ENCODE measurements at places on chromosomes 3 and 15.

GRCh38 chr15:36769098-36769497 is 189.7 kb downstream of the CDIN1 start:
- DNase-seq = no peak

DNA sequence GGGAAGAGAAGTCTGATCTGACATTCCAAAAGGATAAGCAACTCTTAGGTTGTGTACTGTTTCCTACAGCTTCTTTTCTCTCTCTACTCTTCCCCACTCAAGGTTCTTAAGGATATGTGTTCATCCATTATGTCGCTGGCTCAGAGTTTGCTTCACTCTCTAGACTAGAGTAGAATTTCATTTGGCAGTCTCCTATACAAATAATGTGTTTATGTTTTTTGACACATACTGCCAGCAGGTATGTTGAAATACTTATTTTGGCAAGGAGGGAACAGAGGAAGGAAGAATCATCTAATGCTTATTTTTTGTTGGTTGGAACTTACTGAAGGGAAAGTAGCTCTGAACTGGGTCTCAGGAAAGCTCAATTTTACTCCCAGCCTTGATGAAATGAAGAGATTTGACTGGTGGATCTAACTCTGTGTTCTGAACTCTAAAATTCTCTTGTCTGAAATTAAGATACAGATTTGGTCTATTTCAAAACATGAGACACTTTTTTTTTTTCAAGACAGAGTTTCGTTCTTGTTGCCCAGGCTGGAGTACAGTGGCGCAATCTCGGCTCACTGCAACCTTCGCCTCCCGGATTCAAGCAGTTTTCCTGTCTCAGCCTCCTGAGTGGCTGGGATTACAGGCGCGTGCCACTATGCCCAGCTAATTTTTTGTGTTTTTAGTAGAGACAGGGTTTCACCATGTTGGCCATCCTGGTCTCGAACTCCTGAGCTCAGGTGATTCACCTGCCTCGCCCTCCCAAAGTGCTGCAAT is 7.6 kb upstream of the EMC3 start:
- DNase-seq = no peak

DNA sequence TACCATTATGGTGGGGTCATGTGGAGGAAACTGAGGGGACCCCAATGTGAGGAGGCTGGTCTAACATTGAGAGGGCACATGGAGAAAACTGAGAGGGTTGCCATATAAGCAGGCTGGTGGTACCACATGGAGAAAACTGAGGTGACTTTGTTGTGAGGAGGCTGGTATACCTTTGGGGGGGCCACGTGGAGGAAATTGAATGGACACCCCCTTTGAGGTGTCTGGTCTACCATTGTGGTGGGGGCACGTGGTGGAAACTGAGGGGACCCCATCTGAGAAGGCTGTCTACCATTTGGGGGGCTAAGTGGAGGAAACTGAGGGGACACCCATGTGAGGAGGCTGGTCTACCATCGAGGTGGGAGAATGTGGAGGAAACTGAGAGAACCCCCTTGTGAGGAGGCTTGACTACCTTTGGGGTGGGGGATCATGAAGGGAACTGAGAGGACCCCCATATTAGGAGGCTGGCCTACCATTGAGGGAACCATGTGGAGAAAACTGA is 163.8 kb downstream of the FBLN2 start:
- DNase-seq = no peak

GRCh38 chr3:124802702-124803101 is 72.5 kb downstream of the UMPS start:
- no peak for DNase-seq

GRCh38 chr15:101641894-101642293 is 10.3 kb downstream of the TM2D3 start:
- peak; percentile 31 for DNase-seq

GRCh38 chr15:38090223-38090622 is 155.8 kb downstream of the TMCO5A start:
- DNase-seq = no peak

GRCh38 chr15:93452537-93453211 is 363.7 kb upstream of the RGMA start:
- DNase-seq = no peak

DNA sequence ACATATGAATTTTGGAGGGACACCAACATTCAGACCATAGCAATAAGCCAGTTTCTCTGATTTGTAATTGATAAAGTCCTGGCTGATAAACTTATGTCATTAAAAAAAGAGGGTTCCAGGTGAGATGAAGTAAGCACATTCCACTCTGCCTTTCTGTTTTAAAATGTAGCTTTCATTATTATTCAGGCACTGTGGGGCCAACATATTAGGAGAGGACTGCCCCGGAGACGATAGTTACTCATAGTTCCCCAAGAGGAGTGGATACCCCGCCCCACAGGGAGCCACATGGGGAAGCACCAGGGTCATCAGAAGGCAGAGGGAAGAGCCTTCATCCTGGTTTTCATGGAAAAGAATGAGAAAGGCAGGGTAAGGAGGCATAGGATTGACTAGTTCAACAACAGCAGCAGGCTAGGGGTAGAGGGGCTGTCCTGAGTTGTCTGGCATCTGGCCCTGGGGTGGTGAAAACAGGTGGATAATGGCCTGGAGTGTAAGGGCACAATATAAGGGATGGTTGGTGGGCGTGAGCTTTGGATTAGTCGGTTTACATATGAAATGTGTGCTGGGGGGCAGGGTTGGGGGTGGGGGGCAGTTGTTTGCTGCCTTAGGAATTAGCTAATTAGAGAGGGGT is 78.7 kb upstream of the PROK2 start:
- DNase-seq = no peak

DNA sequence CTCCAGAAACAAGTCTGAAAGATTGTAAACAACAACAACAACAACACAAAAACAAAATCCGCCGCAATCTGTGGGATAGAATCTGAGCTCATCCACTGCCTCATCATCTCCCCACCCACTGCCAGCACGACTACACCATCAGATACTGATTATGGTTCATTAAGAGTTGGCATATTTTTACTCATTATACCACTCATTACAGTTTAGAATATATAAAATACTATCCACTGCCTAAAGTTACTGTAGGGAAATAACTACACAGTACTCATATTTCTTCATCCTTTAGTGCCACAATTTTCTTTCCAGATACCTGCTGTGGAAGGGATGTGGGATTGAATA is 152.5 kb upstream of the PEX5L start:
- no peak for DNase-seq

- no peak for DNase-seq
Observed at GRCh38 chr3:129185783-129186182, 2.1 kb upstream of the CNBP start.

DNA sequence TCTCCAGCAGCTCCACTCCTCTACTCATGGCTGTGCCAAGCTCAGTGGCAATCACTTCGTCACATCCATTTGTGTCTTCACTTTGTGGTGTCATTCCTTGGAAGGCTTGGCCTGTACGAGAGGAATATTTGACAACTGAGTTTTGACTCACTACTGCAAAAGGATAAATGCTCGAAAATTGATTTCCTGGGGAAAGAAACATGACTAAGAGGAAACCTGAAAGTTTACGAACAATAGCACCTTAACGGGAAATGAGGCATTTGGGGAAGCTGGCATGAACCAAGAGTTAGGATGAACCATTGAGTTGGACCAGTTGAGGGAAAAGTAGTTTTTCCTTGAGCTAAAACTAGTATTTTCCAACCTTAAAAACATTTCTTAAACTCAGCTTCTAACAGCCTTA is 74.2 kb upstream of the ABHD17C start:
- DNase-seq = no peak

- peak; percentile 59 for DNase-seq
Observed at GRCh38 chr3:170689296-170689829, 103.5 kb upstream of the SLC7A14 start.

DNA sequence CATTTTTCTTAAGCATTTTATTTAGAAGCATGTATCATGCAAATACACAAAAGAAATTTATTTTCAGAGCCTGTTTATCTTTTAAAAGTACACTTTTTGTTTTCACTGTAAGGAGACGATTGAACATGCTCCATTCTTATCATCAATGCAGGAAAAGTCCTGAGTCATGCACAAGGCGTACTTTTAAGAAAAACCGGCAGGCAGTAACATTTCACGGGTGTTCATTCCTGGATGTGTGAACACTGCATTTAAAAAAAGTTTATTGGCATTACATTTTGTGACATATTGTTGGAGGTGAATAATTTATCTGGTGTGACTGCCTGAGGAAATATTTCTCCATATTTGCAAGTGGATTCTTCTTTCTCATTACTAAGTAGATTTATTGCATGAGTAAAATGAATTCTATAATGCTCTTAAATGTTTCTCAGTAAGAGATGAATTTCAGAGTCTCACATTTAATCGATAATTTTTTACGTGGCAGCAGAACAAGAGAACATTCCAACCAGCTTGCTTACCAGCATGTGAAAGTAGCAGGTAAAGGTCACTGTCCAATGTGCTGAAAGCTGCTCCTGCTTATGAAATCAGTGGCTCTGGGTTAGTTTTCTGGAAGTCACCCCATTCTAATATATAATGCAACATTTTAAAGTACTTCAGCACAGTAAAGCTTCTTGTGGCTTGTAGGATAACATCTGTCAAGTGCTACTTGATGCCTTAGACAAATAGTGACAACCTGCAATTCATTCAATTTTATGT is 87.0 kb downstream of the SV2B start:
- peak; percentile 60 for DNase-seq

DNA sequence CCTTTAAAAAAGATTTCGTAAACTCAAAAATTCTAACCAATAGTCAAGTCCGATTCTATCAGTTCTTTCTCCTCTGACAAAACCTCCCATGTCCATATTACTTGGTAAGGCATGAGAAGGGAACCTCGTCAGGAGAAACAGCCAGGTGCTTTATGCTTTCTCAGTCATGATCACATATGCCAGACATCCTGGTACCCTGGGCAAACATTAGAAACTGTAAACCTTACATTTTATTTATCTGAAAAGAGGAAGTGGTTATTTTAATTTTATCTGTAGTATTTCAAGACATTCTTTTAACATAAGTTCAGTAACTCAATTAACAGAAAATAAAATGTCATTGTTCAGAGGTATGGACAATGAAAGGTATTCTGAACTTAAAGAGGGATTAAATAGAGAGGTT is 474.8 kb upstream of the GBE1 start:
- no peak for DNase-seq

GRCh38 chr3:196666001-196666867 is 26.7 kb downstream of the NRROS start:
- DNase-seq = peak; percentile 91

DNA sequence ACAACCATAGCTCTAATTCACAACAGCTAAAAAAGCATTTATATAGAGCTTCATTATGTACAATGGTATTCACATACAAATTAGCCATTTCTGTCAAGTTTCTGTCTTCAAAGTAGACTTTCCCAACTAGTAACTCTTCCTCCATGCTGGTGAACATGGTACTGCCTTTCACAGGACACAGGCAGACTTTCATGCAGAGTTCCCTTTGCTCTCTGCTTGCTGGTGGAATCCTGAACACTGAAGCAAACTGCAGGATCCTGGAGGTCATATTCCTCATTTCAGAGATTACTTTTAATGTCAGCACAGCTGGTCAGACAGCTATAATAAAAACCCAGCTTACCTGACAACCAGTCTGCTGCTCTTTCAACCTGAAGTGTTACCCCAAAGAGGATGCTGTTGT is 53.6 kb downstream of the TASOR start:
- DNase-seq = no peak

- DNase-seq = no peak
Observed at GRCh38 chr3:136858381-136858780, 3.6 kb upstream of the NCK1 start.

DNA sequence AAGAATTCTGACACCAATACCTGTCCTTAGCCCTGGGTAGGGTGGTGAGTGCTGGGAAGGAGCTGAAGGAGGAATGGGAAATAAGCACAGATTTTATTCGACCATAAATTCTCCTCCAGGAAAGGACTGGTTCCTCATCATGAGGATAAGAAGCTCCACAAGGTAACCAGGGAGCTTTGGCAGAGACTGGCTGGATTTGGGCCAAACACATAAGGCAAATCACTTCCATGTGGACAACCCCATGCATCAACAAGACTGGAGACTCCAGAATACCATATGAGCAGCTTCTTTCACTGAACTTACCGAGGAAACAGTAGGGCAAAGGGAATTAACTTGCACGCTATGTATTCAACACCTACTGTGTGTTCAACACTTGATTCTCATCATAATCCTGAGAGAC is 312.5 kb downstream of the NTRK3 start:
- DNase-seq = no peak

DNA sequence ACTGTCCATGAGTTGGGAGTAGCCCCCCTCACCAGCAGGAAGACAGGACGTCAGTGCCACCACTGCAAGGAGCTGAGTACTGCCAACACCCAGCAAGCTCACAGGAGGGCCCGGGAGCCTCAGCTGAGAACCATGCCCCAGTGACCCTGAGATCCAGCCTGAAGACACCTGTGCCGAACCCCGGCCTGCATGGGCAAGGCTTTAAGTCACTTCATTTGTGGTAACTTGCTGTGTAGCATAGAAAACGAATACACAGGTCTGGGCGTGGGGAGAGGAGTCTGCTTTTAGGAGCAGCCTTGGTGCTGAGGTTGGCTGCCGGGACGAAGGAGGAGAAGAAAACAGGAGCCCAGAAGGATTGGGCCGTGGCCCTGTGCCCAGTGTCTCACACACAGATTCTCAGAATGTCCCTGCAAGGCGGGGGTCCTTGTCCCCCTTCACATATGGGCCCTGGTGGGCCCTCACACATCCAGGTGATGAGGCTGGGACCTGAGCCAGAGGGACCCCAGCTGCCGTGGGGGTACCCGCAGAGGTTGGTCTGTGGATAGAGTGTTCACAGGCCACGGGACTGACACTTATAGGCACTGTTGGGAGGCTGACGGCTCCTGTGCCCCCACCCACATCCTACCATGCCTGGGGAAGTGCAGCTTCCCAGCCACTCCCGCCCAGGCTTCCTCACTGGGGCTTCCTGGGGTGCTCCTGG is 85.3 kb downstream of the PLXNA1 start:
- DNase-seq = no peak

GRCh38 chr3:195761123-195761566 is 40.4 kb downstream of the MUC20 start:
- no peak for DNase-seq

DNA sequence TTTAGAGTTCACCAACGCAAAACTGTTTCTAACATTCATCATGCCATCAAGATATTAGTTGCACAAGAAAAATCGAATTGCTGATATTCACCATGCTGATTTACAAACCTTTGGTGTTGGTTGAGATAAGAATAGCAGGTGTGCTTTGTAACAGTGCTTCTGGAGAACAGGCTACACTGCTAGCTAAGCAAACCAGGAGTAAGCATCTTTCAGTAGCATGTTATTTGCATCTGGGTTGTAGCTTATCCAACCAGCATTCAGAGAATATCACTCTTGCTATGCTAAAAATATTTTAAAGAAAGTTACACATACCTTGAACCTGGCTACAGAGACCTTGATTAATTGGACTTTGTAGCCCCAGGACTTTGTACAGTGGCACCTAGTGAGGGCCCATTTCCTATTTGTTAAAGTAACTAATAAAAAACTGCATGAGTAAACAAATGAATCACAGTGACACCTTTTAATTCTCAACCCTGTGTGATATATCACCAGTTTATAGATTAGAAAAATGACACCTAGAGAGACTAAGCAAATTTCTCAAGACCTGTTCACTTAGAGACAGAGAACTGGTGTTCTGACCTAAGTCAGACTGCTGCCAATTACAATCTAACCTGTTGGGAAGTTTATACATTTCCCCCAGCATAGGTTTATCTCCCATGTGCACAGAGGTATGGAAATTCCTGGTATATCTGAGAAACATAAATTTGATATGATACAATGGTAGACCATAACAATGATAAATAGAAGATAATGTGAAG is 435.5 kb upstream of the TGFBR2 start:
- no peak for DNase-seq

Measured in eye (tissue), 1 donor.